NCI-H1092 (cell line): ENCODE measurements at places on chromosomes 1 and 21.
A peak's percentile ranks its signal among the peaks of the same experiment; 100 is the strongest.

DNA sequence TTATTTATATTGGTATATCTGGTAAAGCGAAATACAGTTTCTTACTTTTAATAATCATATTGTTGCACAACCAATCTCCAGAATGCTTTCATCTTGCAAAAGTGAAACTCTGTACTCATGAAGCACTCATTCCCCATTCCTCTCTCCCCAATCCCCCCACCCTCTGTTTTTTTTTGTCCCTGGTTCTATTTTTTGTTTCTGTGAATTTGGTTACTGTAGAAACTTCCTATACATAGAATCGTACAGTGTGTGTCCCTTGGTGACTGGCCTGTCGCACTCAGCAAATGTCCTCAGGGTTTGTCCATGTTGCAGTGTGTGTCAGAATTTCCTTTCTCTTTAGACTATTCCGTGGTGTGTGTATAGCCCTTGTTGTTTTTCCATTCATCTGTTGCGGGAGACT lies 7.9 kb upstream of the NLRP3 start:
- no peak for DNase-seq

DNA sequence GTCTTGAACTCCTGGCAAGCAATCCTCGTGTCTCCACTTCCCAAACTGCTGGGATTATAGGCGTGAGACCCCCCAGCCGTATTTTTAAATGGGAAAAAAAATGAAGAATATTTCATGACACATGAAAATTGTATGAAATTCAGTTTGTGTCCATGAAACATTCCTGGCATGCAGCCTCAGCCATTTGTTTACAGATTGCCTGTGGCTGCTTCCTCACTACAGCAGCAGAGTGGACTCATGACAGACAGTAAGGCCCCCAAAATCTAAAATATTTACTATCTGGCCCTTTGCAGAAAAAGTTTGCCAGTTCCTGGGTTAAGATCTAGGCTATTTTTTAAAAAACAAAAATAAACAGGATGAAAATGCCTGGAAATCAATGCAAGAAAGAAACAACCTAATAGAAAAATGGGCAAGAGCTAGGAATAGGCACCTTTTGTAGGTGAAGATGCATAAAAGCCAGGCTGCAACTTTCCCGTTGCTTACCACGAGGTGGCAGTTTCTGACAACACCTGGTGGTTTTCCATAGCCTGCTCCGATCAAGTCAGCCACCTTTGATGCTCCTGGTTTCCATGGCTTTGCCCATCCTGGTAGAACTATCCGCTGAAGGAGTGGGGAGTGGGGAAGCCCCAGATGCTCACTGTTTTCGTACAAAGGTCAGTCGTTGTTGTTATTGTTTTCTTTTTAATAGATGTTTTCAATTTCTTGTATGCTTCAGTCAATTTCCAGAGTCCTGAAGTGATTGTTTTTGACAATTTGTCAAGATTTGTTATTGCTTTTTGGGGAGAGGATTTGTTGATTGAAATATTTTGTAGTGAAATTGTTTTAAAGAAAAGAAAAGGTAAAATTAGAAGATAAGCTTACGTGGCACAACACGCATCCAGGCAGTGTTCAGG lies 24.3 kb downstream of the UBE2Q1 start:
- peak; percentile 55 for DNase-seq

DNA sequence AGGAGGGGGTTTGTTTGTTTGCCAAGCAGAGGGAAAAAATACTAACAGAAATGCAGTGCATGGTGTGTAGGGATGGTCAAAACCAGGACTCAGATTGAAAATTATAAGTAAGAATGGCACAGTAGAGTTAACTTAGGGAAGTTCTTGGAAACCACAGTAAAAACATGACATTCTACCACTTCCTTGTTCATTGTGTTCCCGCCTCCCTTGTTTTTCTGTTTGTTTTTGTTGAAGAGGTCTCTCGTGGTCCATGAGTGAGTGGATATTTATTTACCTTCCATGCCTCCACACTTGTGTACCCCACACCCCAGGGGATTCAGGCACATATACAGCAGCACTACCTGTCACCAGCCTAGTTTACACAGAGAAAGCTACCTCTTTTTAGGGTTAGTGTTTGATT lies 69.6 kb downstream of the OLFML2B start:
- no peak for DNase-seq

GRCh38 chr1:26418865-26419349 lies 8.3 kb downstream of the LIN28A start:
- no peak for DNase-seq
